Activated CD8-positive, alpha-beta memory T cell treated with anti-CD3 and anti-CD28 coated beads, Interleukin-2, amount 50 U/mL, for 4 hours (primary cell): ENCODE measurements at places on chromosomes 12 and 14.
A peak's percentile ranks its signal among the peaks of the same experiment; 100 is the strongest.

DNA sequence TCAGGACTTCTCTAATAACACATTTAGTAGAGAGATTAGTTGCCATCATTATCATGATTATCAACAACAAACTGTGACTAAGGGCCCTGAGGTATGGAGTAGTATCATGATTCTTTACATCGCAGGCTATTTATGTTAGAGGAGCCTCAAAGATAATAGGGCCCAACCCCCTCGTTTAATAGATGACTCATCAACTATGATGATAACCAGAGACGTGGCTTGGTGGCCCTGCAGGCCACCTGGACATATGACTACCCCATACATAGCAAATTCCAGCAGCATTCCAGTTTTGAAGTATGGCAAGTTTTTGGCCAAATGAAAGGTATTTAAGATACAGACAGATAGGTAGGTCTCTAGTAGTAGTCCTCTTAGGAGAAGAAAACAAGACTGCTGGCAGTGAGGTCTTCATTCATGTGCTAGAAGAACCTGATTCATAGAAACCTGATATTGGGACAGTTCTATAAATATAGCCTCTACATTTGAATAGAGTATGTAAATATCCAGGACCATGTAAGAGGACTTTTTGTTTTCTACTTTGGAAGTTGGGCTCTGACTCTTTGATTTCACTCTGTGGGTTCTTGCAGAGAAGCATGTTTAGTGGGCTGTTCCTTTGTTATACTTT lies 5.6 kb downstream of the RIC8B start:
- no peak for DNase-seq

- no peak for DNase-seq
Measured at GRCh38 chr12:51254536-51254935, 15.7 kb downstream of the SMAGP start.

GRCh38 chr14:65333943-65334687 lies 78.4 kb upstream of the FUT8 start:
- no peak for DNase-seq

GRCh38 chr12:6039894-6040601 lies 84.4 kb downstream of the VWF start:
- DNase-seq, result peak; percentile 38

DNA sequence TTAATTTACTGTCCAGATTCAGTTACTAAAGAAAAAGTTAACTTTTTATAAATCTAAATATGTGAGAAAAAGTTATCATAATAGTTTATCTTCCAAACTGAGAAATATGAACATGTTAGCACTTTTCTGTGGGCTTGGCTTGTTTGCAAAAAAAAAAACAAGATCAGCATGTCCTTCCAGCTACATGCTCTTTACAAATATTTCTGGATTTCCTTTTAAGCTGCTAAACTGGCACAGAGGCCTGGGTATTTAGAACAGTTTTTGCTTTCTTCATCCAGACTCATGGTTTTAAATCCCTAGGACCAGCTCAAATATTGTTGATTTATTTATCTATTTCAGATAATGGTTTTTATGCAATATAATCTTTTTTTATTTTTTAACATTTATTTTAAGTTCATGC lies 1444.5 kb upstream of the FLRT2 start:
- no peak for DNase-seq

GRCh38 chr12:115384391-115384790 lies 700.4 kb upstream of the TBX3 start:
- DNase-seq, result no peak

DNA sequence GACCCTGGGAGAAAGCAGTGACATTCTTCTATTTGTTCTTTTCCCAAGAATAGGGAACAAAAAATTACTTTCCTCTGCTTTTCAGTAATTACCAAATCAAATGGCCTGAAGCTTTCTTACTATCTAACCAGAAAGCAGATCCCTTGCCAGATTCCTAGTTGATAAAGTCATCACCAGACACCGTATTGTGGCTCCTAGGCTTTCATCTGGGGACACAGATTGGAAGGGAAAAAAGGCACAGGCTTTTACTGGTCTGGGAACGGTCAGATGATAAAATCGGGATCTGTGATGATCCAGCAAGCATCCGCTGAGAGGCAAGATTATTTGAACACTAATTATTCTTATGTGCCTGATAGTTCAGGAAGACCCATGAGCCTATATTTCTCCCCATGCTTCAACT lies 79.1 kb upstream of the BCL2L14 start:
- DNase-seq, result no peak

GRCh38 chr12:100158535-100158934 lies 15.9 kb upstream of the BLTP3B start:
- DNase-seq, result no peak

DNA sequence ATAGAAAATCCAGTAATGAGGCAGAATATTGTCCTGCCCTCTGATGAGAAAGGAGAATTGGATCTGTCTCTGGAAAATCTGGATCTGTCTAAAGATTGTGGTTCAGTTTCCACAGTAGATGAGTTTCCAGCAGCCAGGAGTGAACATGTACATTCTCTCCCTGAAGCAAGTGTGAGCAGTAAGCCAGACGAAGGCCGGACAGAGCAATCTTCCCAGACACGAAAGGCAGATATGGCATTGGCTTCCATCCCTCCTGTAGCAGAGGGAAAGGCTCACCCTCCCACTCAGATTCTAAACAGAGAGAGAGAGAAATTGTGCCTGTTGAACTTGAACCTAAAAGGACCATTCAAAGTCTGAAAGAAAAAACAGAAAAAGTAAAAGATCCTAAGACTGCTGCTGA lies 31.4 kb downstream of the PARP11 start:
- DNase-seq, result no peak

DNA sequence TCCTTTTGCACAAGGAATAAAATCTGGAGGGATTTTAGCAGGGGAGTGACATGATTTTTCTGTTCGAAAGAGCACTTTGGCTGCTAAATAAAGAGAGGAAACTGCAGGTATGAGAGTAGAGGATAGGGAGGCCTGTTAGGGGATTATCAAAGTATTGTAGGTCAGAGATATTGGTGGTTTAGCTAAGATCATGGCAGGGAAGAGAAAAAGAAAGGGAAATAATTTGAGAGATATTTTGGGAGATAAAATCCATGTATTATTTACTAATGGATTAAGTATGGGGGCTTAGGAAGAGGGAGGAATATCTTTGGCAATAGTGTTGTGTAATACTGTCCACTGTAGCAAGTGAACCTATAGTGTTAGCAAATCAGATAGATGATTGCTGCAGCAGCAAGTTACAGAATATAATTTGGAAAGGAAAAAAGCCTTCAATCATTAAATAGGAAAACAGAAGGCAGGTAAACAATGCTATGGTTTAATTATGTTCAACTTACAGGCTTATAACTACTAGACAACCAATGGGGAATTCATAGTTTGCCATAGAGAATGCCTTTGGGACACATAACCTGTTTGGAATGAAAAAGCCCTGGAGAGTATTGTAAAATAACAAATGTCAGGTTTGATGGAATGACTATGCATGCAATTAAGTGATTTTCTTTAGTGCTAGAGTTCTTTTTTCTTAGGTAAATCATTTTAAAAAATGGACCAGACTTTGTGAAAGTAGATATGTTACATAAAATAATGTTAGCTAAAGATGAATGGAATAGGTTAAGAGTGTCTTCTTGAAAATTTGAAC lies 50.5 kb downstream of the ADIPOR2 start:
- DNase-seq, result no peak

DNA sequence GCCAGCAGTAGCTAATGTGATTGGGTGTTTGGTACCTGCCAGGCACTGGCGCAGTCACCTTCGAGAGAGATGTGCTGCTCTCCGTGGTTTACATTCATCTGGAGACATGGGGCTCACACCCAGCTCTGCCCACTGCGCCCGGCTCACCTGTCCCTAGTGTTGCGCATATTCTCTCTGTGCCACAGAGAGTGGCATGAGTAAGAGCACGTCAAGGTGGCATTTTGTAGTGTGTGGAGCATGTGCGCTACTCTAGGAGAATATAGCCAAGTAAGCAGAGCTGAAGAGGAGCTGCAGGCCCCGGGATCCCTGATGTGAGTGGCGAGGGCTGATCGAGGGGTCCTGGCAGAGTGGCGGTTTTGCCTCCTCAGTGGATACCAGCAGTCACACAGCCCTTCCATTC lies 46.9 kb downstream of the TPCN1 start:
- no peak for DNase-seq

DNA sequence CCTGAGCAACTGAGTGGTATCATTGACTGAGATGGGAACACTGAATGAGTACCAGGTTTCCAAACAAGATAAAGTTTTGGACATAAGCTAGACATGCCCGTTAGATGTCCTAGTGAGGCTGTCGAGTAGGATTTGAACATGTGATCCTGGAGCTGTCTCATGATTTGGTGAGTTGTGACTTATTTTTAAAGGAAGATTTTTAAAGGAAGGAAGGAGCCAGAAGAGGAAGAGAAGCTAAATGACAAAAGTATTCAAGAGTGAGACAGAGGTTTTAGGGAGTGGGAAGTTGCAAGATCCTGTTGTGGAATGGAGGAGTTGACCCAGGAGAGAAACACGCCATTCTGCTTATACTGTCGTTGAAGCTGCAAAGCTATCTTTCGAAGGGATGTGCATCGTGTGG lies 82.1 kb downstream of the SAMD4A start:
- no peak for DNase-seq

DNA sequence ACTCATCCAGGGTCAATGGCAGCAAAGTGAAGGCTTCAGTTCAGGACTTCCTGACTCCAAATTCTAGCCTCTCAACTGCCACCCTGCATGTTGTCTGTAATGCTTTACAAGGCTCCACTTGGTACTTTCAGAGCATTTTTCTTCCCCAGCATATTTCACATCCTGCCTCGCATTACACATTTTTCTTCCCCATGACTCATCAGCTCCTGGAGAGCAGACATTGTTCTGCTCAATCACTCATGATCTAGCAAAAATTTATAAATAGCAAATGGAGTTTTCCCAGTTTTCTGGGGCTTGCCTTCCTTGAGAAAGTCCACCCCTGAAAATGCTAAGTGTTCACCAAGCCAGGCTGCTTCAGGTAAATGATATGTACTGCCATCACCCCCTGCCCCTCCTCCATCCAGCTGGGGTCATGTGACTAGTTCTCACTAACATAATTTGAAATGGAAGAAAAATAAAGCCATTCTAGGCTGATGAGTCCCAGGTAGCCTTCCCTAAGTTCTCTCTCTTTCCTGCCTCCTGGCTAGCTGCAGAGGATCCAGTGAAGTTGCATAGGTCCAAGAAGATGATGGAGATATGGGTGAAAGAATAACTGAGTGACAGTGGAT lies 69.4 kb downstream of the ARMH4 start:
- DNase-seq, result no peak

DNA sequence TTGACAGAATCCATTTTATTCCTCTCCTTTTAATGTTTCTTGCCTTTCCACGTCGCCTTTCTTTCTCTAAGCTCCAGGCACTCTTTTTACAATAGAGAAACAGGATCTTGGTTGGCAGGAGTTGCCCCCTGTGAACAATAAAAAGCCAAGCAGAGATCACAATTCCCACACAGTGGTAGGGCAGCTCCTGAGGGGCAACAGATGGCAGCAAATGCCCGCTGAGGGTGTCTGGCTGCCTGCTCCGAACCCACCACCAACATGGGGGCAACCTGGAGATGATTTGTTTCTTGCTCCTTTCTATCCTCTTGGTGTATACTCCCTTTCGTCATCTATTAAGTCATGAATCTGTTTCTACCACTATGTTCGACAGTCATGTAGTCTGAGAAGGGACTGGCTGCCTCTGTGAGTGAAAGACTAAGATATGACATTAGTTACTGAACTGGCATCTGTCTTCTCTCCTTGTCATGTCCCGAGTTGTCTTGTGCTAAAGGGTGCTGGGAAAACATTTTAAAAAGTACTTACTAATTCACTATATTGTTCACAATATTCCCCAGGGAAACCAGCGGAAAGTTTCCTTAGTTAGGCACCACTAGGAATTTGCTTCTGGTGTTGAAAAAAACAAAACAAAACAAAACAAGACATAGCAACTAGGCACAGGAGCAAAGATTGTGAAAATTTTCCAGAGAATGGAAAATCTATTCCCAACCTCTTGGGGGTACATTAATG lies 170.1 kb downstream of the STXBP6 start:
- no peak for DNase-seq

- DNase-seq, result no peak
Measured at GRCh38 chr12:40171501-40171900, 53.3 kb upstream of the LRRK2 start.

DNA sequence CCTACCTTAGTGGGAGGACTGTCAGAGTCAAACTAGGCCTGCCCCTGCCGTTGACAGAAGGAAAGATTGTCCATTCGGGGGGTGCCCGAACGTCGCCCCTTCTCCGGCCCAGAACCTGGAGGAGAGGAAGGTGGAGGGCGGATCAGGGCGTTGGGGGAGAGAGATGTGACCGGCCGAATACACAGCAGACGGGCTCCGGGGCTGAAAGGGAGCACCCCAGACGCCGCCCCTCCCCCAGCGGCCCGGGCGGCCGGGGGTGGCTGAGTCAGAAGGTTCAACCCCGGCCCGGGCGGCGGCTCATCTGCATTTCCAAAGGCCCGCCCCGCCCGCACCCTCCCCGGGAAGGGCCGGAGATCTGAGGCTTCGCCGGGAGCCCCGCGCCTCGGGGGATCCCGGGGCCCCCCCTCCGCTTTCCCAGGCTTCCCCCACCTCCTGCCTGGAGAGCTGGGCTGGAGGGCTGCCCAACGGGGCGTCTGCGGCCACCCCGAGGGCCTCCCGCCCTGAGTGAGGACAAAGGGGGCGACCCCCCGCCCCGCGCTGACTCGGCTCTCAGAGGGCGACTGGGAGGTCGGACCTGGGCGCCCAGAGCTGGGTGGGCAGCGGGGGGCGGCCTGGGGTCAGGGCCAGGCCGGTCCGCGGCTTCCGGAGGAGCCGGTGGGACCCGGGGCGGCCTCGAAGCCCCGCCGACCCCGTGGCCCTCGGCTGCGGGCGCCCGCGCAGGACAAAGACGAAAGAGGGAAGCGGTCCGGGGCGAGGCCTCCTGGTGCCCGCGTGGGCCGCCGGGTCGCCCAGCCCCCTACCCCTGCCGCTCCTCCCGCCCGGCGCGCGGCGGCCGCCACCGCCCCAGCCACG lies 3.7 kb upstream of the SETD1B start:
- peak; percentile 84 for DNase-seq

DNA sequence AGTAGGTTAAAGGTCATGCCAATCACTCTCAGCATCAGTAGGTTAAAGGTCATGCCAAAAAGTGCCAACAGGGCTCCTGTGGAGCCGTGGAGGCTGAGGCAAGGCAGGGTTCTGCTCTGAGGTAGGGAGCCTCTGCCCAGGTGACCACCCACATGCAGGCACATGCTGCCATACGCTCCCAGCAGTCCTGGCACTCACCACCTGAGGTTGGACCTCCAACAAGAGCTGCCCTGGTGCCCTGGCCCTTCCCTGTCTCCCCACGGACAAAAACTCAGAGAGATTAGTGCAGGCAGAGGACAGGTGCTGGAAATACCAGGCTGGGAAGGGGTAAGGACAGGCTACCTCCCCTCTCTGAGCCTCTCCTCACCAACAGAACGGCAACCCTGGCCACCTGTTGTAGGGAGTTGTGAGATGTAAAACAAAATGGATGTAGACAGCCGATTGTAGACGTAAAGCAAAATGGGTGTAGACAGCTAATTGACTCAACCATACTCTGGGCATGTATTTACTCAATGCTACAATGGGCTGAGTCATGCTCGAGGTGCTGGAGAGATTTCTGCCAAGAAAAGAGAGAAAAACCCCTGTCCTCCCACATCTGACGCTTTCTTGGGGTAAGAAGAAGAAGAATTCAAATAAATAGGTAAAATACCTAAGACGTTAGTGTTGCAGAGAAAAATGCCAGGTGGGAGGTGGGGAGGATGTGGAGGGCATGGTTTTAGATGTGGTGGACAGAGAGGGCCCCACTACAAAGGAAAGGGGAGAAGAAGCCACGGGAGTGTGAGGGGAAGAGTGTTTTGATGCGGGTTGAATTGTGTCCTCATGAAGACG lies 32.4 kb downstream of the LTBP2 start:
- DNase-seq, result no peak
